ENCODE measurements at places on chromosomes 13 and 19.

GRCh38 chr13:59793107-59793506, 370.6 kb downstream of the DIAPH3 start:
- no peak for DNase-seq

- no peak for DNase-seq
These were observed 128.8 kb downstream of the ZDHHC20 start for GRCh38 chr13:21330126-21330861.

GRCh38 chr19:1400281-1401137, 833 bp downstream of the GAMT start:
- DNase-seq, result no peak

GRCh38 chr19:11552666-11553372, 6.2 kb downstream of the ELOF1 start:
- DNase-seq, result no peak

GRCh38 chr19:12867120-12868099, 13.8 kb downstream of the DNASE2 start:
- peak; percentile 71 for DNase-seq

GRCh38 chr13:76884907-76885202, 1.4 kb downstream of the KCTD12 start:
- no peak for DNase-seq

- DNase-seq, result no peak
These were observed 814 bp downstream of the ZNF480 start for GRCh38 chr19:52297601-52298364.
